NCI-H2107 (cell line): ENCODE measurements at places on chromosomes 7 and 10.

GRCh38 chr10:61000769-61001730 is 57.1 kb upstream of the RHOBTB1 start:
- DNase-seq = no peak

DNA sequence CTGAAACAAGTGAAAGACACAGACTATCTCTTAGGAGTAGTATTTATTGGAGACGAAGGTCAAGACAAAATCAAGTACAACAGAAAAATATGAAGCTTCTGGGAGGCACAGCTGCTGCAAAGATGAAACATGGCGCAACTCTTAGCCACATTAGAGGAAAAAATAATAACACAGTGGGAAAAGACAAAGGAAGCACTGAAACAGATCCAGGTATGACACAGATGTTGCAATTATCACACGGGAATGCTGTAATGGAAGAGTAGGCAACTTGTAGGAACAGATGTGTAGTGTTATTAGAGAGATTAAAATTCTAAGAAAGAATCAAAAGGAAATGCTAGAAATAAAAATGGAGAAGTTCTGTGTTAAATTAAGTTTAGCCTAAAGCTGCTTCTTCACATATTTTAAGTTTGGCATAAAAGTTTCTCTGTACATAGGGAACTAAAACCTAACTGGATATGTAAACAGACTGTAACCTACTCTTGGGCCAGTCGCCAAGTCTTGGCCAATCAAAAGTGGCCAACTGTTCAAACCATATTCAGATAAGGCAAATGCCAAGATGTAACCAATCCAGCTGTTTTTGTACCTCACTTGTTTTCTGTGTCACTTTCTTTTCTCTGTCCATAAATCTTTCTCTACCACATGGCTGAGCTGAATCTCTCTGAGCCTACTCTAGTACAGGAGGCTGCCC is 1132.0 kb upstream of the LRRTM3 start:
- DNase-seq = no peak

DNA sequence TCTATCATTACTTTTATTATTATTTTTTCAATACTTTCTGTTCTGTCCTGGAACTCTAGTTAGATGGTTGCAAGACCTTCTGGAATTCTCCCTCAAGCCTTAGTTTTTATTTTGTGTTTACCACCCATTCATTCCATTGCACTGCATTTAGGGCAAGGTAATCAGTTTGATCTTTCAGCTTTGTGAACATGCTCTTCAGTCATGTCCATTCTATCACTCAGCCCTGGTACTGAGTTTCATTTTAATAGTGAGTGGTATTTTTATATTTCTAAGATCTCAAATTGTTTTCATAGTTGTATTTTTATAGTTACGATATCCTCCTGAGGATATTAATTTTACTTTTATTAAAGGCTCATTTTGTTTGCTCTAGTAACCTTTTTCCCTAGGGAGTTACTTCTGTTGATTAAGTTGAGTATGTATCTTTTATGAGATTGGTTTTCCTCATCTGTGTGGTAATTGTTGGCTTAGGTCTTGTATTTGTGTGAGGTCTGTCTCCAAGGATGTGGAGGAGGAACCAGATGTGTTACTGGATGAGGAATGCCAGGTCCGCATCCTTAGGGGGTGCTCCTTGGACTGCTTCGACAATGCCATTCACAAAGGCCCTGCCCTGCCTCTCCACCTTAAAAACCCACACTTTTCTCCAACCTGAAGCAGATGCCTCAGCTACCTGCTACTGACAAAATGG is 46.7 kb upstream of the RAB18 start:
- DNase-seq = no peak

- no peak for DNase-seq
Observed at GRCh38 chr10:44258460-44259089, 126.3 kb downstream of the CXCL12 start.

DNA sequence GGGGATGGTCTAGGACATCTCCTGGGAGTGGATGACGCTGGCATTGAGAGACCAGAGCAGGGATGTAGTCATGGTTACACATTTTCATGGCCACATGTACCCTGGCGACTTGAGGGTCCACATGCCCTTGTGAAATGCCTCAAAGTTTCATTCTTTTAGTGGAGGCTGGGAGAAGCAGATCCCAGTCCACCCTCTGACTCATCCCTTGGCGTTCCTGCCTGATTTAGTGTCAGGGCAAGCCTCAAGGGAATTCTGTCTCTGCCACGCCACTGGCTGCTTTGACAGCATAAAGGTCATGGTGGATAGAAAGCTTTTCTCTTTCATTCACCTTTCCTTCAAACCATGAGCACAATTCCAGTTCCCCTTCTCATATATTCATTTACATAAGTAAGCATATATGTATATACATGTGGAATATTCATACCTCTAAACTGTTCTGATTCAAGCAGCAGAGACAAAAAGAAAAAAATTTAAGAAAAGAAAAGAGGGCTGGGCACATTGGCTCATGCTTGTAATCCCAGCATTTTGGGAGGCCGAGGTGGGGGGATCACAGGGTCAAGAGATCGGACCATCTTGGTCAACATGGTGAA is 21.8 kb upstream of the KIF5B start:
- no peak for DNase-seq

DNA sequence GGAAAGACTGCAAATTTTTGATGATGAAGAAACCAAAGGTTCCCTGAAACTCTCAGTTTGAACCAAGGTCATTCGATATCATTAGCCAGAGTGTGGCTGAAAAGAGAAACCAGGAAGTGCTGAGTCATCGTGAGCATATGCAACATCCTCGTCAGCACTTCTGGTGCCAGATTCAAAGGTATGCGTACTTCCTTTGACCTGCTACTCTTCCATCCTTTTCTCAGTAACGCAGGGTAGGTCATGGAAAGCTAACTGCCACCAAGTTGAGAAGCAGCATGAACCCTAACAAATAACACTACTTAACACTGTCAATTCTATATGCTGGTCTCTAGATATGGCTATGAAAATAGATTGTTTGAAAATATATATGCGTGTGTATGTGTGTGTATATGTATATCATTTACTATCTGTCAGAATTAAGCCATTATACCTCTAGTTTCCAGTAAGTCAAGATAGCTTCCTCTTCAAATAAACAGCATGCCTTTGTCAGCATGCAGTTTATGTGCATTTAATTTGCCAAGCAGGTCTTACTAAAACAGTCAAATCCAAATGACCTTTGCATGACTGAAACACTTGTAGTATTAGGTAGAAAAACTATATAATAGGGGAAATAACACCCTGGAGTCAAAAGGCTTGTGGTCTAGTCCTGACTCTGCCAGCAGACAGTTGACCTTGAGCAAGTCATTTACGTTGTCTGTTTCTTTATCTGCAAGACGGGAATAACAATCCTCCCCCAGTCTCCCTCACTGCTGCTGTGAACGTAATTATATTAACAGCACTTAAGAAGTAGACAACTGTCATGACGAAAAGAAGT is 26.4 kb downstream of the CDK6 start:
- no peak for DNase-seq

DNA sequence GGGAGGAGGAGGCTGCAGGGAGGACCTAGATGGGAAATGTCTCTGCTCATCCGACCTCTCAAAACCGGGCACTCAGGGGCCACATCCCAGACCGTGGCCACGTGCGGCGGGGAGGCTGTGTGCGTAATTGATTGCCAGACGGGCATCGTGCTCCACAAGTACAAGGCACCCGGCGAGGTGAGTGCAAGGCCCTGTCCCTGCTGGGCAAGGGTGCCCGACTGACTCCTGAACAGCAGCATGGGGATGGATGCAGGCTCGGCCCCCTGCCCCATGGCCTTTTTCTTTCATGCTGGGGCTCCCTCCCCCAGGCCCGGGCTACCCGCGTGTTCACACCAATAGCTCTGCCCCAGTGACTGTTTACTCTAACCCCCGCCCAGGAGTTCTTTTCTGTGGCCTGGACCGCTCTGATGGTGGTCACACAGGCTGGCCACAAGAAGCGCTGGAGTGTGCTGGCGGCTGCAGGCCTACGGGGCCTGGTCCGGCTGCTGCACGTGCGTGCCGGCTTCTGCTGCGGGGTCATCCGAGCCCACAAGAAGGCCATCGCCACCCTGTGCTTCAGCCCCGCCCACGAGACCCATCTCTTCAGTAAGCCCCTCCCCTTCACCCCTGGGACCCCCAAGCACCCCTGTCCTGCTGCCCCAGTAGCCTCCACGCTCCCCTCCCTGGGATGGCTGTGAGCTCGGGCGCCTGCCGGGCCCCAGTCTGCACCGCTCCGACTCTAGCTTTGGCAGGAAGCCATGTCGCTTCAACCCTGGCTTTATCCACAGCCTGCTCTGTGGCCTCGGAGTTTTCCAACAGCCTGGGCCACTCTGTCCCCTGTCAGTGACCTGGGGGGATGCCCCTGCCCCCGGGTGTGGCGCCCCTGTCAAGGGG is 3.9 kb downstream of the LRWD1 start:
- no peak for DNase-seq
